NCI-H1930 (cell line): ENCODE measurements at places on chromosomes 3 and 15.

DNA sequence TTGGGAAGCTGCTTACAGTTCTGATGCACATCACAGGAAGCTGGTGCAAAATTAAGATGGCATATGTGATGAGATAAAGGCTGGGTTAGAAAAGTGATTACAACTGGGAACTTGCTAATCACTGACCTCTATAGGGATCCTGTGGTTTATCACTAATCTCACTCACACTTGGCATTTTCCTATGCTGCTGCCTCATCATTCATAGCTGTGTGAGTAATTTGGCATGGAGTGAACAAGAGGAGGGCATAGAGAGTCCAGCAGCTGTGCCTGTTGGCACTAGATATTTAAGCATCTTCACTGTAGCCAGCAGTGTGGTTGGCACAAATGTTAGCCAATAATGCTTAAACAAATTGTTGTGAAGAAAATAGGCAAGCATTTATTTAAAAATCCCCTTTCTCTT, 217.7 kb upstream of the CGNL1 start:
- DNase-seq = no peak

GRCh38 chr3:81550415-81550814, 211.0 kb downstream of the GBE1 start:
- no peak for DNase-seq

DNA sequence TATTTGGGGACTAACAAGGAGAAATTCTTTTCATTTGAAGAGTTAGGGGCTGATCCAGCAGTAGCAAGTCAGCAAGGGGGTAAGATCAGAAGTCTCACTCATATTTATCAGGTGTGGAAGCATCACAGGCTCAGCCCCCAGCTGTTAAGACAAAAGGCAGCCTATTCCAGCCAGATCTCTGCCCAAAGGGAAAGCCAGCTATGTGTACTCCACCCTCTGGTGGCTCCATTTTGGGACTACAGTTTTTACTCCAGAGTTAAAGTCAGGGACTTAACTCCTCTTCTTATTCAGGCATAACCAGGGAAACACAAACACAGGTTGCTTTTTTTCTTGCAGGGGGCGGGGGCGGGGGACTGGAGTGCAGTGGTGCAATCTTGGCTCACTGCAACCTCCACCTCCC, 19.2 kb downstream of the UBP1 start:
- no peak for DNase-seq

- DNase-seq = no peak
Measured at GRCh38 chr3:40229963-40230362, 79.5 kb upstream of the EIF1B start.

DNA sequence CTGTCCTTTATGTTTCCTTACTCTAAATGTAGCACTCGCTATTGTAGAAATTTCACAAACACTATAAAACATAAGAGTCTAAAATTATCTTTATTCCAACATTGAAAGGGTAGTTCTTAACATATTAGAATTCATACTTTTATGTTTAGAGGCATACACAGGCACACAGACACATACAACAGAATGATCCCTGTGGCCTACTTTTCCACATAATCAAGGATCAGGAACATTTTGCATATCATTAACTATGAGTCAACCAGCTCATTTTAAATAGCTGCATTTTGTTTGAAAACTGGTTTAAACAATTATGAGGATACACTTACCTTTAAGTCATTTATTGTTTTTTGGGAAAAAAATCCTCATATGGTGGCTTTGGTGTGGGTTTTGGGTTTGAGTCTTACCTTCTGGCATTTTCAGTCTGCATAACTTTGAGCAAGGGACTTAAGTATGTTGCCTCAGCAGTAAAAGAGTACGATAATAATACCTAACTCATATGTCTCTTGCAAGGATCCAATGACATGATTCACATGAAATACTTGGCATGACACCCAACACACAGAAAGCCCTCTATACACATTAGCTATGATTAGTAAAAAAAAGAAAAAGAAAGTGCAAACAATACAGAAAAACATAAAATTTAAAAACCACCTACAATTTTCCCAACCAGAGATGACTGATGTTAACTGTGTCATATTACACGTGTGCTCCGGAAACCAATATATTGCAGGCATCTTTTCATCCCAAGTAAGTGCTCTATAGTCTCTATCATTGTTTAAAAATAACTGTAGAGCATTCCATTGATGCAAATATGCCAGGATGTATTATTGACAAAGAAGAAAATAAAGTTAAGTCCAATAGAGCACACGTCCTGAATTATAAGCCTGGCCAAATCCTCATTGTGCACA, 213.1 kb upstream of the ADAMTS9 start:
- no peak for DNase-seq

DNA sequence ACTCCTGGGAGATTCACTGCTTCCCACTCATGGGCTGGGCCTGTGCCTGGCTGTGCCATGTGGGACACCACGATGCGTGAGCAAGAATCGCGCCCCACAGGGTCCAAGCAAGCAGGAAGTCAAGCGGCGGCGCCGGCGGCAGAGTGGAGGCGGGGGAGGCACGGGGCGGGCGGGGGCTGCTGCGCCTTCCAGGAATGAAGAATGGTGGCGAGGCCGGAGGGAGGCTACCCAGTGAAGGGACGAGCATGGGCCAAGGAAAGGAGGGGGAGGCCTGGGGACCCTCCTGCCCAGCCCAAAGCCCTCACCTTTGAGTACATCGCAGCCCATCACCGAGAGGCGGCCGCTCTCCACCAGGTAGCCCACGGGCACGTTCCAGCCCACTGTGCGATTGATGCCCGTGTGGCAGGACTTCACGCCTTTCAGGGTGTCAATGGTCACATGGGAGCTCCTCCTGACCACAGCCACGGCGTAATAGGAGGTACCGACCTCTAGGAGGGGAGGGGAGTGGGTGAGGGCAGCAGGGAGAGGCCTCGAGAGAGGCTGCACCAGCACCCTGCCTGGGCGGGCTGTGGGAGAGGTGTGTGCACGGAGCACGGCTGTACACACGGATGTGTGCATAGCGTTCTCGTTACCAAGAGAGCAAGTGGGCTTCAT, 5.5 kb downstream of the MELTF start:
- DNase-seq = no peak

GRCh38 chr3:64766440-64766839, 78.6 kb upstream of the ADAMTS9 start:
- no peak for DNase-seq

DNA sequence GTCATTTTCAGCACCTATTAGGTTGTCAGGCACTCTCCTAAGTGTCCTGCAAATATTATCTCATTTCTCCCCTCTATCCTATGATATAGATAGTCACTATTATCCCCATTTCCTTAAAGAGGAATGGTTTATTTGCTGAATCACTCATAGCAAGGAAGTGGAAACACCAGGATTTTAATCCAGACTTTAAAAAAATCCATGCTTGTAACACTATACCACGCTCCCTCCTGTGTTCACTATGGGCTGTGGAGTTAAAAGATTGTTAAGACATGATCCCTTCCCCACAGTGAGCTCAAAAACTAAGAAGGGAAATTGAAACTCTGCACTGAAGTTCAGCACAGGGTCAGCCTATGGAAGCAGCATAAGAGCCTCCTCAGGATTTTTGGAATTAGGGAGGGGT, 60.2 kb downstream of the TMEM39A start:
- no peak for DNase-seq

- DNase-seq = no peak
Measured at GRCh38 chr3:41323467-41324155, 124.3 kb downstream of the CTNNB1 start.

- no peak for DNase-seq
Measured at GRCh38 chr15:99145005-99145404, 40.1 kb downstream of the SYNM start.

DNA sequence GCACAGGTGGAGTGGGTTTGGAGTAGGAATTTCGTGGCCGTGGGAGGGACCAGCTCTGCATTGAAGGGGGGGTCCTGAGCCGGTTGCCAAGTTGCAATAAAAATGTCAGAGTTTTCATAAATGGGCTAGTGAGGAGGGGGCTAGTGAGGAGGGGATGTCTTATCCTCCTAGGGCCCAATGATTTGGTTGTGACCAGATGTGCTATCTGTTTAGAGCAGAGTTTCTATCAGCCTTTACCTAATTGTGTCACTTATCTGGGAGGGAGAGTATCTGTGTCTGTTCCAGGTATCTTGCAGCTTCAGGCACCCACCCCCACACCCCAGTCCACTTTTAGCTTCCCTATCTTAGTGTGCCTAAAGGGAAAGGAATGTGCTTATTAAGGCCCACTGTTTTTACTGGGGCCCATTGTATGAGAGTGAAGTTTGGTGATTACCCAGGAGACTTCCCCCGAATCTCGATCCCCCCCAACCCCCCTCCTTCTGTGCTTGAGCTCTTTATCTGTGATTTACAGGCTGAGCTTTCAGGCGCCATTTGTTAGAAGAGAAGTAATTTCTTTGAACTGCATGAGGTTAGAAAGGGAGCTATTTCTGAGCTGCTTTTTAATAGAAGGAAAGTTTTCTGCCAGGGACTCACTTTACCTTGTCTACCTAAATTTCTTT, 42.6 kb downstream of the PPCDC start:
- DNase-seq = no peak

DNA sequence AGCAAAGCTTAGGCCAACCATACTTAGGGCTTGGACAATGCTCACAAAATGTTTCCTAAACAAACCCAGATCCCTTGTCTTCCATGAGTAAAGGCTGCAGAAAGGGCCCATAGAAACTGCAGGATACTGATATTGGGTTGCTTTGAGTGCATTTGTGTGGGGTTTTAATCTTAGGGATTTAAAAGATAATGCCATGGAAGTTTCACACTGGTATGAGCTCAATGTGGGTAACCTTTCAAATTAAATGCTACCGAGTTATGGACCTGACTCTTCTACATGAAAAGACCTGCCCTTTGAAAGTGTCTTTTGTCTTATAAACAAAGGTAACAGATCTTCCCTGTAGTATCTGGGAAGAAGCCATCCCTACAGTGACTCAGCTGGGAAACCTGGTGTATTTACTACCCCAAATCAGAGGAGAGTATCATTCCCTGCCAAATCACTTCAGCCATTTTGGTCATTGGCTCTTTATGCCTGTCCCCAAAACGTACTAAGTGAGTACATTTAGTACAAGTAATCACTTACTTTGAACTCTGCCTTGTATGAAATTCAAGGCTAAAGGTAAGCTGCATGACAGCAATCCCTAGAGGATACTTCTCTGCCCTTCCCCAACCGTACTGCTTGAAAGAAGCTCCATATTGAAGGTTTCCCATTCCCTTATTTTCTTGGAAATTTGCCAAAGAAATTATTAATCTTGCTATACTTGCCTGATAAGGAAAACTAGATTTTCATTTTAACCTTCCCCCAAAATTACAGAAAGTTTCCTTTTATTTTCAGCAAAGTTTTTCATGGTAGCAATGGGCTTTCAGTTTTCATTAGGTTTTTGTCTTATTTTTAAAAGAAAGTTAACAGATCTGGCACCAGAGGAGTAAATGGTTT, 7.2 kb downstream of the TM4SF1 start:
- no peak for DNase-seq

GRCh38 chr3:33096093-33096868, 665 bp downstream of the GLB1 start:
- DNase-seq = no peak

- DNase-seq = no peak
Measured at GRCh38 chr15:90103701-90104329, 1.5 kb upstream of the IDH2 start.

GRCh38 chr15:92803852-92804609, 96.1 kb upstream of the CHD2 start:
- DNase-seq = no peak

DNA sequence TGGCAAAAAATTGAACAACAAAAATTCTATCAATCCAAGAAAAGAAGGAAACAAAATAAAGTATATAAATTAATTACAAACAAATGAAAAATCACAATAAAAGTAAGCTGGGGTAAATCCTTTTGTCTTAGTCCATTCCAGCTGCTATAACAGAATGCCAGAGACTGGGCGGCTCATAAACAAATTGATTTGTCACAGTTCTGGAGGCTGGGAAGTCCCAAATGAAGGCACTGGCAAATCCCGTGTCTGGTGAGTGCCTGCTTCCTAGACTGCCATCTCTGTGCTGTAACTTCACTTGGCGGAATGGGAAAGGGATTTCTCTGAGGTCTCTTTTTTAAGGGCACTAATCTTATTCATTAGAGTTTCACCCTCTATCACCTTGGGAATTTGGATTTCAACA, 53.6 kb upstream of the RPL35A start:
- no peak for DNase-seq

GRCh38 chr3:15342246-15342645, 9.9 kb upstream of the SH3BP5 start:
- DNase-seq = no peak

- DNase-seq = no peak
Measured at GRCh38 chr3:47430606-47431005, 45.1 kb downstream of the SCAP start.

DNA sequence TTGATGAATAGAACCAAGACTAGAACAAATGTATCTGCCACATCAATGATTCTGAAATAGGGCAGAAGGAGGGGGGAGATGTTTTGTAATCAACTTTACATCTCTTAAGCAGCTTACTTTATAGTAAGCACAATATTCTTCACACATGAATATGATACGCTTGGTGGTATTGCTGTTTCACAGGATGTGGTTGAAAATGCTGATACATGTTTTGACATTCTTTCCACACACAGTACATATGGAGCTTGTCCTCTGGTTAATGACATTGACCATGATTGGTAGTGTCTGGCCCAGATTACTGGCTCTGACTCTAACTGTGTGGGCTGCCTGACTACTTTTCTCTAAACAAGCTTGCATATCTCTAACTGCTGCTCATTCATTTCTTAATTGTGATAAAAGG, 168.9 kb downstream of the KLHL25 start:
- no peak for DNase-seq

GRCh38 chr3:161100994-161101393, 4.2 kb downstream of the B3GALNT1 start:
- DNase-seq = no peak

- DNase-seq = no peak
Measured at GRCh38 chr3:141405025-141405424, 36.7 kb downstream of the ZBTB38 start.

GRCh38 chr3:140765246-140765645, 87.4 kb downstream of the TRIM42 start:
- no peak for DNase-seq

GRCh38 chr15:63363292-63363691, 18.4 kb downstream of the CA12 start:
- no peak for DNase-seq

- no peak for DNase-seq
Measured at GRCh38 chr3:8962226-8962861, 928 bp downstream of the RAD18 start.

DNA sequence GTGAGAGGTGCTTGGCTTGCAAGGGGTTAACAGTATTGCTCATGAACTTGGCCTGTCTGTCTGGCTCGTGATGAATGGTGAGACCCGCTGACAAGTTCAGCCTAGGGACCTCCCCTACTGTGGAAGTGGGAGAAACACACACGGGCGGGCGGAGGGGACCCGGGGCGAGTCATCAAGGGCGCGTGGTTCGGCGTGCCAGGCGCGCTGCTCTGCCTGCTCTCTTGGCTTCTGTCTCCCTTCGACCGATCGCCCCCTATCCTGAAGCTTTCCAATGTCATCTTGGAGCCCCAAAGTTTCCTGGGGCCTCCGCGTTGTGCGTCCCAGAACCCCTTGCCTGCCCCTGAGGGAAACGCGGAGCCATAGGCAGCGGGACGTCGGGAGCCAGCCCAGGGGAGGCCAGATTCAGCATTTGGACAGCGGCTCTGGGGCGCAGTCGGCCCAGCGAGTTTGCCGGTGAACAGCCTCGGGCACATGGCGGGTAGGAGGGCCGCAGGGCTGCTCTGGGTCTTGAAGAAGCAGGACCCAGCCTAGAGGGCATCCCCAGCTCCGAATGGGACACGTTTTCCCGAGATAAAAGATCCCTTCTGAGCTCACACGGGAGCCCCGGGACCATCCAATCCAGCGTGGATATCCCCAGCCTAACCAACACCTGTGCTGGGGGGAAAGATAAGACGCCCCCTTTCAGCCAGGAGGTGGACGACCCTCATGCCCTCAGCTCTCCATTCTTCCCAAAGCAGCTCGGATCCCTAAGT, 27.0 kb upstream of the POLG start:
- DNase-seq = no peak
